ENCODE measurements at places on chromosomes 13 and 19. TPM values are rescaled to one million over a fixed set of nuclear protein-coding genes. Genes with fewer than 3 reads are reported as not detected.

SLC10A2 gene
- total RNA-seq = not detected

FAM83E gene
- total RNA-seq = not detected

TSPAN16 gene
- not detected for total RNA-seq

ACP5 gene
- total RNA-seq = not detected

KLK3 gene
- total RNA-seq = not detected

PALM3 gene
- 1.7 TPM for total RNA-seq
